ENCODE measurements at places on chromosomes 11 and 22.

GRCh38 chr11:114026355-114026754 lies 33.2 kb upstream of the ZBTB16 start:
- H3K27me3 ChIP-seq: no peaks in the 10 kb centered on the region
- H3K4me3 ChIP-seq: no peak overlapping the region
- no peak overlapping the region for H3K27ac ChIP-seq
- DNase-seq: peak; percentile 23

DNA sequence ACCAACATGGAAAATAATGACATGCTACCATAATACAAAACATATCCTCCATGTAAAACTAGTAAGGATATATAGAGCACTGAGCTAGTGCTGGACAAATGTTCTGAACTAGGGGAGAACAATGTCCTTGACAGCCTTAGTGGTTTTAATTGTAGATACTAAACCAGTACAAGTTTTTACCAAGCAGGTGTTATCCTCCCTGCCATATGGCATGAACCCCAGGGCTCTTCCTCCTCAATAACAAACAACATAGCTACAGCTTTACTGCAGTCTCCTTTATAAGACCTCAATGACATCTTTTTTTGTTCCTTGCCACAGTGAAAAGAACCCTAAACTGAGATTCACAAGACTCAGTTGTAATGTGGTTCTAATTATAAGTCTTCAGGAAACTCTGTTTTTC lies 70.2 kb upstream of the GDPD4 start:
- H3K36me3 ChIP-seq: peaks cover 10% of the 10 kb centered on the region
- H3K27ac ChIP-seq: no peak overlapping the region
- no peak for DNase-seq
- H3K4me3 ChIP-seq: no peak overlapping the region
- no peaks in the 10 kb centered on the region for H3K4me1 ChIP-seq

DNA sequence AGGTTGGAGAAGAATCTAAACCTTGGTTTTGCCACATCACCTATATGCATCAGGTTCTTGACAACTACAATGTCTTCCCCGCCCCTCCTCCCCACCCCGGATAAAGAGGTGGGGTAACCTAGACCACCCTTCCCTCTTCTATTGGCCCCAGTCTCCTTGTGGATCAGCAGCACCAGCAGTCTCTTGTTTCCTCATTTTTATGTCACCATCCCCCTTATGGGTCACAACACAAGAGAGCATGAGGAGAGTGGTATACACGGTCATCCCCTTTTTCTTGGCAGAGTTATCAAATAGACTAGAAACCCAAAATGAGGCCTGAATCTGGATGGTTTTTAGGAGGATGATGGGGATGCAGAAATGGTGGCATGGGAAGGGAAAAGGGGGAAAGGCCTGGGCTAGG lies 1.2 kb downstream of the MS4A4E start:
- no peak overlapping the region for H3K4me3 ChIP-seq
- H3K27me3 ChIP-seq: no peaks in the 10 kb centered on the region
- no peaks in the 10 kb centered on the region for H3K4me1 ChIP-seq
- H3K36me3 ChIP-seq: no peaks in the 10 kb centered on the region
- DNase-seq: no peak

DNA sequence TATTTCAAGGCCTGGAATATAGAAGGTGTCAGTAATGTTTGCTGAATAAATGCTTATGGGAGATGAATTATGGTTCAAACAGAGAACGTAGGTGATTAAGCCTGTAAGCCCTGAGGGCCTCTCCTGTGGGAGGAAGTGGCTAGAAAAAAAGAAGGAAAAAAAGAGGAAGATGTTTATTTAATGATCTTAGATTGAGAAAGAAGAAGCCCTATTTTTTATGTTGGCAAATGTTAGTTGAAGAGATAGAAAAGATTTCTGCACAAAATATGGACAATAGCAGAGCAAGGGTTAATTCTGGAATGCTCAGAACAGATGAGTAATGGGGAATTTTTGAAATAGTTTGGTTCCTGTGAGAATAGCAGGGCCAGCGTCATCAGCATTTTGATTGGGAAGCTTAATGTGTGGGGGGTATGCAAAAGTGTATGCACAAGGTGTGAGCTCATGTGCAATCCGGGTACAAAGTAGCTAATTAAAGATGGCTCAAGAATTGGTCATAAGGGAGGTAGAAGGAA lies 95.7 kb downstream of the TEAD1 start:
- no peaks in the 10 kb centered on the region for H3K4me1 ChIP-seq
- no peak overlapping the region for H3K4me3 ChIP-seq
- no peaks in the 10 kb centered on the region for H3K36me3 ChIP-seq
- no peak overlapping the region for H3K27ac ChIP-seq
- no peaks in the 10 kb centered on the region for H3K27me3 ChIP-seq
- DNase-seq: no peak

DNA sequence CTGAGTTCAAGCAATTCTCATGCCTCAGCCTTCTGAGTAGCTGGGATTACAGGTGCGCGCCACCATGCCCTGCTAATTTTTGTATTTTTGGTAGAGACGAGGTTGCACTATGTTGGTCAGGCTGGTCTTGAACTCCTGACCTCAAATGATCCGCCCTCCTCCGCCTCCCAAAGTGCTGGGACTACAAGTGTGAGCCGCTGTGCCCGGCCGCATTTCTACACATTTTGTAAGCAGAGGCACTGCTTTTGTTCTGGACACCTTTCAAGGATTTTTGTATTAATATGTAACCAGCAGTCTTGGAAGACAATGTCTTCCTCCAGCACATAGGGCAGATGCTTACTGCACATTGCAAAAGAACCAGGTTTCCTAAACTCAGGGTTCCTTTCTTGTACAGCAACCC lies 11.4 kb upstream of the VSIG10L2 start:
- H3K36me3 ChIP-seq: no peaks in the 10 kb centered on the region
- DNase-seq: no peak
- H3K4me1 ChIP-seq: no peaks in the 10 kb centered on the region
- no peaks in the 10 kb centered on the region for H3K27me3 ChIP-seq
- H3K4me3 ChIP-seq: no peak overlapping the region

DNA sequence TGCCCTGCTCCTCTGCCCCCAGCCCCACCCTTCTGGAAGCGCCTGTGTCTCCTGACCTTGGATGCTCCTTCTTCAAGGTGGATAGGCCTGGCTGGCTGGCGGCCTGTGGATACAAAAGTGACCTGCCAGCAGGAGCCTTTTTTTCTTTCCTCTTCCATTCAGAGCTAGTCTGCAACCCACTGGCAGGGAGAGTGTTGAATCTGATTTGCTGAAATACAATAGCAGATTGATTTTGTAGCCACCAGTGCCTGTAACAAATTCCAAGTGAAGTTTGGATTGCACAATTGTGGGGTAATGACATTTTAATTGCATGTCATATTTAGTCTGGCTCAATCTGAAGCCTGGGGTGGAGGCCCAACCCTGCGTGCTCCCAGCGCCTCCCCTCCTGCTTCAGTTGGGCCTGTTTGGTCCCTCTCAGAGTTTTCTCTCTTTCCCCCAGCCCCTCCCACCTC lies 97.2 kb downstream of the GRIK4 start:
- no peak overlapping the region for H3K4me3 ChIP-seq
- H3K36me3 ChIP-seq: no peaks in the 10 kb centered on the region
- no peaks in the 10 kb centered on the region for H3K27me3 ChIP-seq

DNA sequence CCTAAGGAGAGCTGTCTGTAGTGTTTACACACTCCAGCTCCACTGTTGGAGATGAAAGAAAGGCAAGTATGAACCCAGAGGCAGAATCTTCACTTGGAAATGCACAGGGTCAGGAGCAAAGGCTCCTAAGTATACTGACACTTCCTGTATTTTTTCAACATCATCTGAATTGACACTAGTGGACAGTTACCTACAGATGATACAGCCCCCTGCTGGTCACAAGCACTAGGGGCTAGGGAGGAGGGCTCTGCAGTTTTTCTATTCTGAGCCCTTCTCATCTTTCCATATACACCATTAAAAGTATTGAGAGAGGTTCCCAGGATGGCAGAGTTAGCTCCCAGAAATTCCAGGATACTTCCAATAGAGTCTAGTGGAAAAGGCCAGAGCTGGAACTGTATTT lies 290.3 kb upstream of the API5 start:
- no peak overlapping the region for H3K27ac ChIP-seq
- DNase-seq: no peak
- no peak overlapping the region for H3K4me3 ChIP-seq
- no peaks in the 10 kb centered on the region for H3K4me1 ChIP-seq
- no peaks in the 10 kb centered on the region for H3K27me3 ChIP-seq
- no peaks in the 10 kb centered on the region for H3K36me3 ChIP-seq

GRCh38 chr11:123186286-123186685 lies 8.8 kb downstream of the CLMP start:
- no peak overlapping the region for H3K4me3 ChIP-seq
- H3K27me3 ChIP-seq: no peaks in the 10 kb centered on the region
- no peak overlapping the region for H3K27ac ChIP-seq
- H3K36me3 ChIP-seq: no peaks in the 10 kb centered on the region
- no peak for DNase-seq
- no peaks in the 10 kb centered on the region for H3K4me1 ChIP-seq

DNA sequence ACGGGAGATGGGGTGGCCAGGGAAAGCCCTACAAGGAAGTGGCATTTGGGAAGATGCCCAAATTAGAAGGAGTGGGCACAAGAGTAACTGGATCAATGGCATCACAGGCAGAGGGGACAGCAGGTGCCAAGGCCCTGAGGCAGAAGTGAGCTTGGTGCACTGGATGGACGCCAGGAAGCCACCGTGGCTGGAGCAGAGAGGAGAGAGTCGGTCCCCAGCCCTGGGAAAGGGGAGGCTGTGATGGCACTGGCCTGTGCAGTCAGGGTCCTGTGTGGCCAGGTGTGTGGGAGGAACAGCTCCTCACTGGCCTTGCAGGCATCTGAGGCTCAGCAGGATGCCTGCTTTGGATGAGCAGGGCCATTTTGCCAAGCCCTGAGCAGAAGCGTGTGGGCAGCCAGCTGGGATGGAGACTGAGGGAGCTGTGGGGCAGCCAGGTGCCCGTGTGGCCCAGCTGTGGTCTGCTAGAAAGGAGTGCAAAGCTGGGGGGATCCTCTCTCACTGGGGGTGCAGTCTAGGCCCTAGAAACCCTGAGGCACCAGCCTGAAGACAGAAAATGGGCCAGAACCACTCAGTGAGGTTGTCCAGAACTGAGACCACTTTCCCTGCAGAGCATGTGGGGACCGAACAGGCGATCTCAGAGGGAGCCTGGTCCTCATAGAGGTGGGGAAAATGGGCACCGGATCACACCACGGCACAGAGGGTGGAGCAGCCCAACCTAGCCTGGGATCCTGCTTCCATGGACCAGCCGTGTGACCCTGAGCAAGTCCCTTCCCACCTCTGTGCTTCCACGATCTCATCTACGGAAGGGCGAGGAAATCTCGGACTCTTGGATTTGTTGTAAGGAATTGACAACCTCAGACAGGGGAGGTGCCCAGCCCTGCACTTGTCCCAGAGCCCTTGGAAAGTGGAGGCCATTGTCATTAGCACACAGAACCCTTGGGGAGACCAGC lies 78.6 kb upstream of the RTL6 start:
- H3K4me1 ChIP-seq: no peaks in the 10 kb centered on the region
- H3K36me3 ChIP-seq: no peaks in the 10 kb centered on the region
- no peak overlapping the region for H3K27ac ChIP-seq

- no peaks in the 10 kb centered on the region for H3K27me3 ChIP-seq
- H3K36me3 ChIP-seq: no peaks in the 10 kb centered on the region
- DNase-seq: no peak
- peaks cover 1% of the 10 kb centered on the region for H3K4me1 ChIP-seq
- H3K27ac ChIP-seq: no peak overlapping the region
Measured at GRCh38 chr11:126421271-126421671, 65.8 kb downstream of the ST3GAL4 start.

Measured in naive thymus-derived CD4-positive, alpha-beta T cell (primary cell).